Fibroblast of villous mesenchyme (primary cell): ENCODE measurements at places on chromosomes 11 and 22.

DNA sequence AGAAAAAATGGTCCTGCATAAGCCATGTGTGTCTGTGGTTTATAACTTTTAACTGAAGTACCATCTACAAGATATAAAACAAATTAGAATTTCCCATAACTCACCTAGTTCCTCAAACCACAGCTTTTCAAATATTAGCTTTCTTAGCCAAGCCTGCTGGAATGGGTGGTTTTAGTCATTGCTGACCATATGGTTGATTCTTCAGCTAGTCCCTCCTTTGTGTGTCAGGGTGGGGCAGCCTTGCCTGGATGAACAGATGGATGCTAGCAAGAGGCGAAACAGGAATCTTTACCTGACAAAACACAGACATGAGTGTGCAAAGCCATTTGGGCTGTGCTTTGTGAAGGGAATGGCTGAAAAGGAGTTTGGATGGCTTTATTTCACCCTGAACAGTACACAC lies 6.9 kb upstream of the B3GNT6 start:
- DNase-seq: no peak

DNA sequence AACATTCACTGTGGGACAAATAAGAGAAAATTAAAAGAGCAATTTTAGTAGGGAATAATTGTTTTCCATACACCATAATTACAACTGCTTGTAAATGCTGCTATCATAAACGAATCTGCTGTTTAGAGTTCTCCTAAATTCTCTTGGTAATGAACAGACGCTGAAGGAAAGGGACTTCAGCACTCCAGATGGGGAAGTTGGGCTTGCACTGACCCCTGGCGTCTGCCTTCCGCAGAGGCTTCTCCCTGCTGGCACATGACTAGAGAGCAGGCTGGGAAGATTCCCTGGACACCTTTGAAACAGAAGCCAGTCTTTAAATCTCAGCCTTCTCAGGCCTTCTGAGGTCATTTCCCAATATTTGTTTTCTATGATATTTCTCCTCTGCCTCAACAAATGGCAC lies 84.1 kb downstream of the NXPE2 start:
- peak; percentile 70 for DNase-seq

DNA sequence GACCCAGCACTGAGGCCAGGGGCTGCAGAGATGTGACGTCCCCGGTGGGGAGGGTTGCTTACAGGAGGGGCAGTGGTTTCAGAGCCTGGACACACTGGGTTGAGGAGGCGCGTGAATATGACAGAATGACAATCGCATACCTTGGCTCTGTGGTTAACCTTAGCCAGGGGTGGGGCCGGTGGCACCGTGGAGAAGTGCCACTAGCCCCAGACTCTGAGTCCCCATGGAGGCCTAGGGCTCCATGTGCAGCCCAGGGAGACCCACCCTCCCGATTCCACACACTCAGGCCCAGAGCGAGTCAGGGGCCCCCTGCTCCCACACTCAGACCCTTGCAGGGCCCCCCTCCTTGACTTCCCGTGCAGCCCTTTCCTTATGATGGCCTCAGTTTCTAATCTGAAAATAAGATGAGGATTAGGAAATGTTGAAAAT lies 3.6 kb upstream of the ACR start:
- DNase-seq: no peak

GRCh38 chr22:32723643-32724042 lies 77.9 kb upstream of the TIMP3 start:
- peak; percentile 94 for DNase-seq

DNA sequence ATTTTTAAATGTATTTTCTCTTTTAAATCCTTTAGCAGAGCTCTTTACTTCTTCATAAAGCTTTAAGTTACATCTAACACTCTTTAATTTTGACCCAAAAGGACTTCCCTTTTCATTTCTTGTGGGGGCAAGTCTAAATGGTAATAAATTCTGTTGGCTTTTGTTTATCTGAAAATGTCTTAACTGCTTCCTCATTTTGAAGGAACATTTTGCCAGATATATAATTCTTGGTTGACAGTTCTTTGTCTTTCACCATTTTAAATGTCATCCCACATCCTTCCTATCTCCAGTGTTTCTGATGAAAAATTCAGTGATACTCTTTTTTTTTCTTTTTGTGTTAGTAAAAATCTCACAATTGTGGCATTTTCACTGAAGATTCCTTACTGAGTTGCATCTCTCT lies 44.7 kb upstream of the ZBTB44 start:
- DNase-seq: no peak

DNA sequence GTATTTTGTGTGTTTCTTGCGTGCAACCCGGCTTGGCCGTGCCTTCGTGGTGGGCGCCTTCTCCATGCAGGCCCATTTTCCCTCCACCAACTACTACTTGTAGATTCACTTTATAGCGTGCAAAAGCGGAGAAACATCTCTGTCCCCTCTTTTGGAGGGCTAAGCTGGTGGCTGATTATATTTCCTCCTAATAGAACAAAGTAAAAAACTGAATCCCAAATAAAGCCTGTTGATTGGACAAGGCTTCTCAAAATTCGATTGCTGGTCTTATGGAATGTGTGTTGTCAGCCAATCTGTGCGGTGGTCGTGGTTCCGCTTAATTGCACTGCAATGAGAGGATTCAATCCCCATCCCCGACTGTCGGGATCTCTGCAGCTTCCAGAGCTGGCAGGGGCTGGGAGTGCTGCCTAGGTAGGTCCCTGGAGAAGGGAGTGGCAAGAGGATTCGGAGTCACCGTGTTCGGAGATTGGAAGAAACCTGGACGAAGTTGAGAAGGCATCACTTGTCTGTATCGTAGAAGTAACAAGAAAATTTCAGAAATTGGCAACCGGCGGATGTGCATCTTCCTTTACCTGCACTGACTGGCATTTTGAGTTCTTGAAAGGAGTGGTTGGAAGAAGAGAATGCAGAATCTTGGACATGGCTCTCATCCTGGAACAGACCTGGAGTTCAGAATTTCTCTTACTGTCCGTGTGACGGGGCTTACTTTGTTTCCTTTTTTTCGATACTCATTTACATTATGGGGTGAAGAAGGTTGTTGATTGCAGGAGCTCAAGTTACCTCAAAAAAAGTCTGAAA lies 1.1 kb downstream of the HMGXB4 start:
- DNase-seq: peak; percentile 33

- DNase-seq: peak; percentile 61
Measured at GRCh38 chr11:34380696-34381095, 22.9 kb upstream of the ABTB2 start.

DNA sequence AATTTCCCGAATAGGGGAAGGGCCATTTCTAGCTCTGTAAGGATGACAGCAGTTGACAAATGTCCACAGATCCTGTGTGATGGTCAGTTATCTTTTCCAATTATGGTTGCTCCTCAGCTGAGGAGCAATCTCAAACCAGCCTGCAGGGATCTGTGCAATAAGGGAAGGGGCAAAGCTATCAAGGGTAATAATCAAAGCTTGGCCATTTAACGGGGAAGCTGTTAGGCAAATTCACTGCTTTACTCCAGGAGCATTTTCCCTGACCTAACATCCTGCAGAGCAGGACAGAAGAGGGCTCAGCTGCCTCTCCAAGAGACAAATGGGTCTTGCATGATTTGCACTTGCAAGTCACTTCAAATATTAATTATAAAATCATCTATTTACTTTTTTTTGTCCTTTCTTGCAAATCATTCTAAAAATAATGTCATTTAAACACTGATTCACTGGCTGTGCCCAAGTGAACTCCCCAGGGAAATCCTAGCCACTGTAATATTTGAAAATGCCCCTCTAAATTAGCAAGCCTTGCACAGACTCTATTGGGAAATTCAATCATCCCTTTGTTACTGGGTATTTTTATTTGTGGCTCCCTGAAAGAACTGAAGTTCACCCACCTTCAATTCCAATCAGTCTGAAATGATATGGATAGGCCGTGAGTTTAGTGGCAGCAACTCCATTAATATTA lies 1256.7 kb downstream of the LRRC4C start:
- no peak for DNase-seq

- no peak for DNase-seq
Measured at GRCh38 chr11:77386178-77386577, 84.7 kb upstream of the GDPD4 start.

- no peak for DNase-seq
Measured at GRCh38 chr11:106369224-106369623, 291.8 kb downstream of the AASDHPPT start.

- DNase-seq: no peak
Measured at GRCh38 chr11:36395978-36396736, 100.1 kb downstream of the PRR5L start.
